ENCODE measurements at places on chromosomes 12 and 14.

DNA sequence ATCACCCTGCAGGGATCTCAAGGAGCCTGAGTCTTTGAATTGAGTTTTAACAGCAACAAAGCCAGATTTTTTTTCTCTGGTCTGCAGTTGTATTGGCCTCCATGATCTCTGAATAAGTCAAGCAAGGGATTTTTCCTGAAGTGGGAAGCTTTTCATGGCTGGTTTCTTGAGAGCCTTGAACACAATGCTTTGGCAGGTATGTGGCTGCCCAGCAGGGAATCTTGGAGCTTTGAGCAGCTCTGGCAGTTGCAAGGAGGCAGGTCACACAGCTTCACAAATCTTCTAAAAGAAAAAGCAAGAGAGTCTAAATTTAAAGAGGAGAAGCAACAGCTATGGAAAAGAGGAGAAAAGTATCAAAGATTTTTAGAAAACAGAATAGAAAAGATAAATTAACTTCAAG lies 60.1 kb downstream of the RPS29 start:
- DNase-seq: no peak

- DNase-seq: no peak
Observed at GRCh38 chr12:52946797-52947547, 1.9 kb upstream of the KRT18 start.

DNA sequence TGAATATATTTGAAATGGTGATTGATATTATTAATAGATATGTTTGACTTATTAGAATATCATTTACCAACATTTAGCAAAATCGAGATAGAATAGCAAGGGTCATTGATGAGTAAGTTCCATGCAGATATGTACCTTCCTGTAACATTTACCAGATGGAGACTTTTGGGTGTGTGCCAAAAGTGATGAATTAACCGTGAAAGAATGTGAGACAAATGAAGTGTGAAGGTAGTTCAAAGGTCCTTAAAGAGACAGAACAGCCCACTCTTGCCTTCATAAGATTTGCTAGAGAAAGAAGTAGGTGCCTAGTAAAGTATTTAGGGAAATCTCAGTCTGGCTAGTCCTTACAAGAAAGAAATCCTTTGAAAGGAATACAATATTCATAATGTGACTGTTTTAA lies 45.5 kb downstream of the FGD4 start:
- DNase-seq: no peak

- no peak for DNase-seq
Observed at GRCh38 chr12:114361992-114362391, 44.0 kb downstream of the TBX5 start.

DNA sequence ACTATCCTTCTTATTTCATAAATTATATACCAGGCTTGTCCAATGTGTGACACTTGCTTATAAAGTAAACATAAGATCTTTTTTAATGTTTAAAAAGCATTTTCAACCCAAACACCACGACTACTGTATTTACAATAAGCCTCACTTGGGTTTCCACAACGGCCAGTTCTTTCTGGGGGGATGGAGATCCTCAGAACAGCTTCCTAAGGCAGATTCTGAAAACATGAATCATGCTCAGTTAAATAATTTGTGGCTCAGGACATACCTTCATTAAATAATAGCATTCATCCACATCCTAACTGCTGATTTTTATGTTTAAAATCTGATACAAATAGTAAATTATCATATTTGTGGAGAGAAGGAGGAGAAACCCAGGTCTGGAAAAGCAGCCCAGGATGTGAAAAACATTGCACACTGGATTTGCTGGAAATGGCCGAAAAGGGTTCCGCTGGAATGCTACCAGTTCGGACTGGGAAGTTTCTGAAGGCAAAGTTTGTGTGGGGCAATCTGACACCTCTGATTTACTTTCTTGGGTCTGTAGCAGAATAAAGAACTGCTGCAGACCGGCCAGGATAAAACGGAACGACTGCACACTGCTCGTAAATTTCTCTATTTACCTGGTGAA lies 597 bp downstream of the GLT8D2 start:
- no peak for DNase-seq

DNA sequence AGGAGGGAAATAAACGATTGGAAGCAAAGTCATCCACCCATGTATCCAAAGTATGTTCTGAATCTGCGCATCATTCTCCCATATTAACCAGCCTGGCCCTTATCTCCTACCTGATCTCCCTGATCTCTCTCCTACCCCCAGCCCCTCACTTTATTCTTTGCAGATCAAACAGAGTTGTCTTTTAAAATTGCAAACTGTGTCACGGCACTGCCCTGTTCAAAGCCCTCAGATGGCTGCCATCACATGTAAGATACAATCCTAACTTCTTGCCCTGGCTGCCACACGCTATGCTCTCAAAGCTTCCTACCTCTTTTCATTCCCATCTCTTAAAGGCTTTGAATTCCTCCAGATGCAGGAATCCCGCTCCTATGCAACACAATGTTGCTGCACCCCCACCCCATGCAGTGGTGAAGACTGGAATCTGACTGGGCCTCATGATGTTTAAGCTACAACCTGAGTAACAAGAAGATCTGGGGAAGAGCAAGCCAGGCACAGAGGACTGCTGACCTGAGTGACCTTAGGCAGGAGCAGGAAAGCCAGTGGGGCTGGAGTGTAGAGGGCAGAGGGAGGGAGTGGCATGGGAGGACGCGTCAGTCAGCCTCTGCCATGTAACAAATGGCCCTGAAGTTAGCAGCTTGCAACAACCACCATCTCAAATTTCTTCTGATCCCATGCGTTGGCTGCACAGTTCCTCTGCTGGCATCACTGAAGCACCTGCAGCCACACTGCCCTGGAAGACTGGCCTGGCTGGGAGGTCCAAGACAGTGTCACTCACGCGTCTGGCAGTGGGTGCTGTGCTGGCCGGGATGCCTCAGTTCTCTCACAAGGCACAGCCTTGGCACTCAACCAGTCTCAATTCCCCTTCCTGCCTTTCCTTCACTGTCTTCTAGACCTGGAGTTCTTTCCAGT lies 382.8 kb downstream of the BCL11B start:
- no peak for DNase-seq

Data from activated CD4-positive, alpha-beta T cell treated with anti-CD3 and anti-CD28 coated beads, Interleukin-2, amount 50 U/mL, for 16 hours (primary cell).